ENCODE measurements at places on chromosomes 2 and 18.

DNA sequence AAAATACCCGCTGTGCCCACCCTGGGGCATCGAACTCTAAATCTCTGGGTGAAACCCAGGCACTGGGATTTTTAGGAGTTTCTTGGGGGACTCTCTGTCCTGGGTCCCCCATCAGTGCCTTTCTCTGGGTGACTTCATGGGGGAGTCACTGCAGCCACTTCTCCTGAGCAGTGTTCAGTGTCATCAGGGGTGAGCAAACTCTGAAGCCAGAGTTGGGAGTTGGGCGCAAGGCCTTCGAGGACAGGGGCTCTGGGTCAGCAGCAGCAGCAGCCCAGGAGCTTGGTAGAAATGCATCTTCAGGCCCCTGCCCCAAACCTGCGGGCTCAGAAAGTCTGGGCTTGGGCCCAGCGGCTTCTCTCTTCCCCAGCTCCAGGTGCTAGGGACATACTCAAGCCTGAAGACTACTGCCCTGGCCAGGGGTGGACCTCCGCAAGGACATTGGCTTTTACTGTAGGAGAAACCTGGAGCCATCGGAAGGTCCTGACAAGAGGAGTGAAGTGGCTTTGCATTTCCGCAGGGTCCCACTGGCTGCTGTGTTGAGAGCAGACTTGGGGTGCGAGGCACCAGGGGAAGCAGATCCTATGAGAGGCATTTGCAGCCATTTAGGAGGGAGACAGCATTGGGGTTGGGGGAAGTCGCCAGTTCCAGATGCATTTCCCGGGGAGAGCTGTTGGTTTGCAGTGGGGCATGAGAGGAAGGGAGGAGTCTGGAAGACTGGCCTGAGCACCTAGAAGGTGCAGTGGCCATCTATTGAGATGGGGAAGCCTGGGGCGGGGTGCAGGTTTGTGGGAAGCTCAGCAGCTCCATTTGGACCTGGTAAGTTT, 51.5 kb upstream of the FAHD2A start:
- no peak for DNase-seq

DNA sequence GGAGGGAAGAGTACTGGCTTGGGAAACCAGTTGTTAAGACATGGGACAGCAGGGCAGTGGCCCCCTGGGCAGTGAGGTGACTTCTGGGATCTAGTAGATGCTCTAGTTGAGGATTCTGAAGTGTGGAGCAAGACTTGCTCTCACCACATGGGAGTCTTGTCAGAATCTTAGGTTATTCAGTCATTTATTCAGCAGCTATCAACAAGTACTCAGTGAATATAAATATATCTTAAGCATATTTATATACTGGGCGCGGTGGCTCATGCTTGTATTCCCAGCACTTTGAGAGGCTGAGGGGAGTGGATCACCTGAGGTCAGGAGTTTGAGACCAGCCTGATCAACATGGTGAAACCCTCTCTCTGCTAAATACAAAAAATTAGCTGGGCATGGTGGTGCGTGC, 20.0 kb downstream of the STON1 start:
- DNase-seq: no peak

DNA sequence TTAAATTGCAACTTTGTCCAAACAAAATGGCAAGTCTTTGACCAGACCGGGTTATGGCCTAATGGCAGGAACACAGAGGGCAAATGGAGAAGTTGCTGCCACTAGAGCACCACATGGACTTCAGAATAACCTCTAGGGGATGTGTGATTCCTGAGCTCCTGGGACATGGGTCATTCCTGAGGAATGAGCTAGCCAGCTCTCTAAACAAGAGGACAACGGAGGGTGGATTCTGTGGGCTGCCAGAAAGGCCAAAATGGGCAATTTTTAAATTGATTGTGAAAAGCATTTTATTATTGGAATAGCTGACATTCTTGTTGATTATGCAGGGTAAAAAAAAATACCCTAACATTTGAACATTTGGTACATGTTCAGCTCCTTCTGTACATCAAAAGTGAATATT, 109.8 kb upstream of the FZD5 start:
- no peak for DNase-seq

DNA sequence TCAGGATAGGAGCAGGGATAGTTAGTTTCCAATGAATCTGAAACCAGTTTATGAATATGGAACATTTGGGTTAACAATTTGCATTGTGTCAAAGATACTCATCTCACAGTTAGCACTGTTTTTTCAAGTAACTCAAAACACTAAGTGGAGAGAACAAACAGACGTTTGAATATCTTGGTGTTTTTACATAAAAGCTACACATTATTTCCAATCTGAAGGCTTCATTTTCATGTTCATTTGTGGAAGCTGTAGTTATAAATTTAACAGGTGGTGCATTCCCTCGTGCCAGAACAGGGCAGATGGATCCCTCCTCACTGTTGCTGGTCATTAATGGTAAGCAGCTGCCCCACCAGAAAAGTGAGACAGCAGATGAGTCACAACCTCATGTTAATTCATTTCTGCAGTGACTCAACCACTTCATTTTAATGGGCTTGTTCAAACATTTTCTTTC, 286.9 kb downstream of the TMX3 start:
- no peak for DNase-seq

GRCh38 chr2:85276571-85277118, 51.1 kb downstream of the TGOLN2 start:
- DNase-seq: no peak

GRCh38 chr2:221254299-221254698, 317.8 kb downstream of the EPHA4 start:
- no peak for DNase-seq

DNA sequence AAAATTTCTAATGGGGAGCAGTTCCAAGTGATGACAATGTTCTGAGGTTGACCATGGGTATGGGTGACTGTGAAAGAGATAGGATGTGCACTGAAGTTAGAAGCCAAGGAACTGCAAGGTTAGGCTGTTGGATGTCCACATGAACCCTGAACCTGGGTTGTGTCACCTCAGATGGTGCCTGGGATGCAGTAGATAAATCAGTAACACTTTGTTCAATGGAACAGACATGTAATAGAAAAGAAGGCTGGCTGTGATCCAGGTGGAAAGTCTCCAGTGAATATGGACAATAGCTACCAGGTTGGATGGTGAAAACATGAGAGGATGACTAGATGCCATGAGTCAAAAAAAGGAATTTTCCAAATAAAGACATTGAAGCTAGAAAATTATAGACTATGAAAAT, 131.4 kb downstream of the TRABD2A start:
- no peak for DNase-seq

DNA sequence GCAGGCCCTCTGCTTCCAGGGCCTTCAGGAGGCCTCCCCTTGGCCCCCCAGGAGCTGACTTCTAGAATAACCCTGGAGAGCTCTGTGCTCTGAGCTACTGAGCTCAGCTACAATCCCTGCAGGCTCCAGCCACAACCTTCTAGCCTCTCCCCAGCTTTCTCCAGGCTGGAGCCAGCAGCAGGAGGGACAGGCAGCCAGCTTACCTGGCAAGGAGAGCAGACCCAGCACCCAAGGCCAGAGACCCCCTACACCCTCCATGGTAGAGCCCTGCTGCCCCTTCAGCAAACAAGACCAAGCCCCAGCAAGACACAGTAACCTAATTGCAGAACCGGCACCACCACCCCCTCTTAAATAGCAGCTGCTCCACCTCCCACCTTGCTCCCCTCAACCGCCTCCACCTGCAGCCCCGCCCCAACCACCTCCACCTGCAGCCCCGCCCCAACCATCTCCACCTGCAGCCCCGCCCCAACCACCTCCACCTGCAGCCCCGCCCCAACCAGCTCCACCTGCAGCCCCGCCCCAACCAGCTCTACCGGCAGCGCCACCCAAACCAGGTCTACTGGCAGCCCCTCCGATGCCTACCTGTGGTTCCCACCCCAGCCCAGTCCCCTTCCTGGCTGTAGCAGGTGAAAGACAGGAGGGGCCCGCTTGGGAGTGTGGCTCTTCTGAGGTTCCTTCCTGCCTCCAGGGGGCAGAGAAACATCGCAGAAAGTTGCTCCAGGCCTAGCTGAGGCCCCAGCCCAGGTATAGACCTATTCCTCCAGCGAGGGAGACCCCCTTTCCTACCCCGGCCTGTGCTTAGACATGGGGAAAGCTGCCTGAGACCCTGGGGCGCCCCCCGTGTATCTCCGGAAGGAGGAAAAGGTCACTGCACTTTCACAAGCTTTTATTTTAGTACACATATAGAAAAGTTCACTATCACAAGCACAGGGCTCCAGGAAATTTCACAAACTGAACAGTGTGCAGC, at the start of gene ASTL:
Gene ASTL, minus strand, starts transcription at position 324 of the 967 bp plus-strand sequence. Its CDS starts 66 bp downstream, at position 258.
- peak; percentile 70 for DNase-seq

DNA sequence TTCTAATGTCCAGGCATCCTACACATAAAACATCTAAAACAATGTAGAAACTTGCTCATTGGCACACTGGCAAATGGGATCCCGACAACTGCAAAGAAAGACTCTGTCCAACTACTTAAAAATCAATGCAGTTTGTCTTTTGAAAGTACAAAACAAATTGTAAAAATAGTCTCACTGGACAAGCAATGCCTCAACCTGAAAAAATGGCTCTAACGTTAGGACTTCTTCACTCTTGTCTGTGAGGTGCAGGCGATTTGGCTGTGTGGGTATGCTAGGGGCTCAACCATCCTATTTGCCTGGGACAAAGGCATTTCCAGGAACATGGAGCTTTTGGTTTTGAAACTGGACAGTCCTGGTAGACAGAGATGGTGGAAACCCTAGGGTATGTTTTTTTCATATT, 10.7 kb downstream of the EFEMP1 start:
- no peak for DNase-seq

GRCh38 chr2:164752956-164753355, 88.7 kb downstream of the COBLL1 start:
- no peak for DNase-seq

DNA sequence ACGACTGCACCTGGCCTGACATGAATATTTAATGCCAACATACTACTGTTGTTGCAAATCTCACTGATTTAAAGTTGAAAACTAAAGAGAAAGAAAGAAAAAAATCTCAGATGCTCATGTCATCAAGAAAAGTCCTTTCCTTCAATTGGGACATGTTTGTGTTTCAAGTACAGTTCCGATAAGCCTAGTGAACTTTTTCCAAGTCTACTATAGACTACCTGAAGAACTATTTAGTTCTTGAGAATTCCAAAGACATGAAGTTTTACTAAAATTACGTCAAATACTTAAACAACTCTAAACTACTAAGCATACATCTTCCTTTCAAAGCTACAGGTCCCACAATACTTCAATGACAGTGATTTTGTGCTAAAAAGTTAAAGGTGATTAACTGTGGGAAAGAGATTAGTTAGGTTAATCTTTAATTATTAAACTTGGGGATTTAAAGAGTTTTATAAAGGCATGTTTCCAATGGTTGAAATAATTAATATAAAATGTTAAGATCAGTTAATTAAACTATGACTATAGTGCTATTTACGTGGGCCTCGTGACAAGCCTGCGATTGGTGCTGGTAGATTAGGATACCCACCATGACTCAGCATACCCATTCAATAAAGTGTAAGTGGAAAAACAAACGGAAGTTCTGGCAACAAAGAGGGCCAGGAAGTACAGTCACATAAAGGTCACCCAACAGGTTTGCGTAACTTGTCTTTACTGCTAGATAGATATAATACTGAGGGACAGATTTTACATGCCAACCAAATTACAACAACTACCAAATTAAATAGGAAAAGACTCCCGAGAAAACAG, 55.5 kb downstream of the SEPTIN10 start:
- no peak for DNase-seq

DNA sequence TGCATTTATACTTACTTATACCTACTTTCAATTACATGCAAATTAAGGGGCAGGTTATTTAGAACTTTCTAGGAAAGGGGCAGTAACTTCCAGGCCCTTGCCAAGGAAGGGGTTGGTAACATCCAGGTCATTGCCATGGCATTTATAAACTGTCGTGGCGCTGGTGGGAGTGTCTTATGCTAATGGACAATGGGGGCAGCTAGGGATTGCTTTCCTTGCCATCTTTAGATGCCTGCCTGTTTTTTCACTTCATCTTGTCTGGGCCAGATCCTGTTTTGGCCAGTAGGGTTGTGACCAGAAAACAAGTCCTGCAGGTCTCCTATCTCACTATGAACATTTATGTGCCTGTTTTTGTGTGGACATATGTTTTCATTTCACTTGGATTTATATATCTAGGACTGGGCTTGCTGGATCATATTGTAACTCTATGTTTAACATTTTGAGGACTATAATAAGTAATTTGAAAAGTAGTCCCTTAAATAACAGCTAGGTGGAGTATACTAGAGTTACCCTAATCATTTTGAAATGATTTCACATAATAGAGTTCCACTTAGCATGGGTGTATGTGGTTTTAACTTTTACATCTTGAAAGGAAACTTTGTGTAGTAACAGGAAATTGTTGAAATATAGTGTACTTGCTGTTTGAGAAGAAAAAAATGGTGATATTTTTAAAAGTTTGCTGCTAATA, 56.1 kb downstream of the LCLAT1 start:
- DNase-seq: no peak

- DNase-seq: no peak
These were observed 52.7 kb downstream of the CRIM1 start for GRCh38 chr2:36408198-36408703.

GRCh38 chr2:7429733-7430132, 512.5 kb downstream of the RNF144A start:
- DNase-seq: no peak

DNA sequence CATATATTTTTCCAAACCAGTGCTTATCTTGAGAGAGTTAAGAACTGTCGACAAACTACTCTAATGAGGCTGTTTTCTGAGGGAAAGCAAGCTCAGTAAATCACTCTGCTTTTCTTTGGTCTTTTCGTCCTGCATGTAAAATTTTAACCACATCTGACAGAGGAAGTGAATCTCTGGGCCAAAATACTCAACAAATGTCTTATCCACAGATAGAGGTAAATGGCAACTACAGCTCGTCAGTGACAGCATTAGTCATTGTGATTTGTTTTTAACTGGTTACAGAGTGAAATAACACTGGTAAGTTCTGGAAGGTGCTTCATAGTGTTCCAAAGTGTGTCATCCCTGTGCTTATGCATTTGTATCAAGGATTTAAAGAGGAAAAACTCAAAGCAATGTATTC, 82.6 kb upstream of the SLC8A1 start:
- no peak for DNase-seq

GRCh38 chr18:69213842-69214241, 186.8 kb upstream of the DOK6 start:
- DNase-seq: no peak

GRCh38 chr2:240426845-240427721, 8.4 kb upstream of the GPC1 start:
- DNase-seq: no peak

GRCh38 chr18:41899535-41899934, 55.5 kb upstream of the PIK3C3 start:
- DNase-seq: no peak

DNA sequence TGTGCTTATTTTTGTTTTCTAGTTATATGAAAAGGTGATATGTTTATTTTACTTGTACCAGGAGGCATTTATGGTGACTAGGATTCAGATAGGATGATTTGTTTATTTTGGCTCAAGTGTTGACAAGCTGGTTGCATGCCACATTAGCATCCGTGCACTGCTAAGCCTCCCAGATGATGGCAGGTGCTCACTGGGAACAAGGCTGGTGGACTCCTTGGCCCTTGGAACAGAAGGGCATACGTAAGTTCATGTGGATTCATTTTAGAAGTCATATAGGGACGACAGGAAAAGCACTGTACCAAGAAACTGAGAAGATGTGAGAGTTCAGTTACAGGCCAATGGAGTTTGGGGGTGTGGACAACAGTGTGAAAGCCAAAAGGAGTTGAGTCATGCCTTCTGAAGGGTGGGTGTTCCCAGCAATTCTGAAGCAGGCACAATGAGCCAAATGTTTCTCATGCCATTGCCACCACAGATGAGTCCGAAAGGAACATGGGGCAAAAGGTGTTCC, 166.2 kb downstream of the PHLPP1 start:
- peak; percentile 3 for DNase-seq
